ENCODE measurements at places on chromosomes 6 and 20.

DNA sequence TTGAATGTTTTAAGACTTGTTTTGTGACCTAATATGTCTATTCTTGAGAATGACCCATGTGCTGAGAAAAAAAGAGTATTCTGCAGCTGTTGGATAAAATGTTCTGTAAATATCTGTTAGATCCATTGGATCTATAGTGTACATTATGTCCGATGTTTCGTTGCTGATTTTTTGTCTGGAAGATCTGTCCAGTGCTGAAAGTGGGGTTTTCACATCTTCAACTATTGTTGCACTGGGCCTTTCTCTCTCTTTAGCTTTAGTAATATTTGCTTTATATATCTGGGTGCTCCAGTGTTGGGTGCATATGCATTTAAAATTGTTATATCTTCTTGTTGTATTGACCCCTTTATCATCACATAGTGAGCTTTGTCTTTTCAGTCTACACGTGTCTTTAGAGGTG lies 5.7 kb upstream of the SIRPB2 start:
- DNase-seq: no peak

GRCh38 chr6:107304421-107305025 lies 154.8 kb downstream of the PDSS2 start:
- no peak for DNase-seq

GRCh38 chr6:128487055-128487454 lies 33.3 kb downstream of the PTPRK start:
- DNase-seq: no peak

DNA sequence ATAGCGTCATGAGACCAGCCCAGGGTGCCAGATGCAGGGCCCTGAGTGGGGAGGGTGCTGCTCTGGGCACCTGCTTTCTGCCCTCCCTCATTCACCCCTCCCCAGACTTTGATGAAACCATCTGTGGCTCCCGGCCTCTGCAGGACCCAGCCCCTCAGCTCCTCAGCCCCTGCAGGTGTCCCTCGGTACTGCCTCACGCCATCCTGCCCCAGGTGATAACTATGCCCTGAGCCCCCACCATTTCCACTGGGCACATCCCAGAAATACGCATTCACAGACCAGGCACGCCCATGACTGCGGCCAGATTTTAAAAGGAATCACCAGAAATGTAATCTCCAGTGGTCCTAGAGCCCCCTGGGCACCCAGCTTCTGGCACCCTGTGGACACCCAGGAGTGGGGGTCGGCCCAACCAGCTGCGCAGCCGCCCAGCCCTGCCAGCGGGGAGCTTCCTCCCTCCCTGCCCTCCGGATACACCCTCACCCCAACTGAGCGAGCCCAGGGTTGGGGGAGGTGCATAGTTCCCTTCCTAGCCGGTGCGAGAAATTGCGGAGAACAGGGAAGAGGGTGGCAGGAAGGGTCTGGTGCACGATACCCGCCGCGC lies 615 bp upstream of the NTSR1 start:
- no peak for DNase-seq

GRCh38 chr6:16438718-16439591 lies 200.6 kb downstream of the GMPR start:
- DNase-seq: no peak

DNA sequence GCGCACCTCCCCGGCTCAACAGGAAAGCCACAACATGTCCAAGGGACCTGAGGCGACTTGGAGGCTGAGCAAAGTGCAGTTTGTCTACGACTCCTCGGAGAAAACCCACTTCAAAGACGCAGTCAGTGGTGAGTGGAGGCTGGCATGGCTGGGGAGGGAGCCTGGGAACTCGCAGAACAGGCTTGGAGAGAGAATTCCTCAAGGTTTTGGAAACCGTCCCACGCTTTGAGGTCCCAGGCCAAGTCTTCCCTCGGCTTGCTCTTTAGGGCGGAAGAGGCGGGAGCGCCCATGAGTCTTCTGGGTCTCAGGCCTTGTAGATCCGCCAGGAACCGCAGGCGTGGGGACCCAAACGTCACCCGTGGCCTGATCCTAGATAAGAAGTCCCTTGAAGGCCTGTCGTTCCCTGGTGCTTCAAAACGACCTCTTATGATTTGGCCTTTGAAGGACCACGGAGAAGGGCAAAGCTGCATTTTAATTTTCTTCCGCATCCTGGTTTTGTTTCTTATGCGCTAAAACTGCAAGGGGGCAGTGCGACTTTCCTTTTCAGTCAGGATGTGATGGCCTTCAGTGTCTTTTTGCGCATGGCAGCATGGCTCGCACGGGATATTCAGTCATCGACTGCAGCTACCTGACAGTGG lies 2.0 kb downstream of the LAMP5 start:
- no peak for DNase-seq

DNA sequence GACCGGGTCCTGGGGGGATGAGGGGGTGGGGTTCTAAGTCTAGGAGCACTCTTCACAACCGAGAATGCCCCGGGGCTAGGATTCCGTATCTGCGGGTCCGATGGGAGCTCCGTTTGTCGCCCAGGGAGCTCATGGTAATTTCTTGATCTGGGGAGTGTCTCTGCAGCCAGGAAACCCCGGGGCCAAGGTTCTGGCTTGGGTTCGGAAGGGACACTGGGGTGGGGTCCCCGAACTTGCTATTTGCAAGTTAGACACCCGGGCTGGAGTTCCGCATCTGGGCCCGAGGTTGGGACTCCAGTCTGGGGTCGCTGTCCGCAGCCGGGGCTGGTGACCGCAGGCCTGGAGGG lies 397 bp downstream of the PEDS1 start:
- no peak for DNase-seq

GRCh38 chr20:62606551-62607201 lies 35.6 kb upstream of the SLCO4A1 start:
- DNase-seq: no peak

GRCh38 chr6:53273370-53273769 lies 75.4 kb downstream of the ELOVL5 start:
- no peak for DNase-seq

- DNase-seq: no peak
These were observed 78.7 kb upstream of the IFNGR1 start for GRCh38 chr6:137297887-137298286.

- DNase-seq: no peak
These were observed 28.9 kb downstream of the FYN start for GRCh38 chr6:111844376-111844775.

DNA sequence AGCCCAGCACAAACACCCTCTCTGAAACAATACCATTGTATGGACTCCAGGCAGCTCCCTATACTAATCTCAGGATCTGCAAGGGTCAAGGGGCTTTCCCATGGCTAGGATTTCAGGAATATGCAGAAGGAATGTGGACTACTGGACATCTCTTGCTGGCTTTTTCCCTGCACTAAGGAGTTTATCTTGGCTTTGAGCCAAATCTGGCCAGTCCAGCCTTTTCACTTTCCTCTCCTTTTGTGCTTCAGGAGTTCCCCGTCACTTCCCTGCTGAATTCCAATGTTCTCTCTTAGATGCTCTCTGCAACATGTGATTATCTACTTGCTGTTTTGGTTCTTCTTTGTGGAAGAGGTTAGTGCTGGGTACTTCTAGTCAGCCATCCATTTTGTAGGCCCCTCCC lies 568.2 kb downstream of the HDGFL1 start:
- no peak for DNase-seq

DNA sequence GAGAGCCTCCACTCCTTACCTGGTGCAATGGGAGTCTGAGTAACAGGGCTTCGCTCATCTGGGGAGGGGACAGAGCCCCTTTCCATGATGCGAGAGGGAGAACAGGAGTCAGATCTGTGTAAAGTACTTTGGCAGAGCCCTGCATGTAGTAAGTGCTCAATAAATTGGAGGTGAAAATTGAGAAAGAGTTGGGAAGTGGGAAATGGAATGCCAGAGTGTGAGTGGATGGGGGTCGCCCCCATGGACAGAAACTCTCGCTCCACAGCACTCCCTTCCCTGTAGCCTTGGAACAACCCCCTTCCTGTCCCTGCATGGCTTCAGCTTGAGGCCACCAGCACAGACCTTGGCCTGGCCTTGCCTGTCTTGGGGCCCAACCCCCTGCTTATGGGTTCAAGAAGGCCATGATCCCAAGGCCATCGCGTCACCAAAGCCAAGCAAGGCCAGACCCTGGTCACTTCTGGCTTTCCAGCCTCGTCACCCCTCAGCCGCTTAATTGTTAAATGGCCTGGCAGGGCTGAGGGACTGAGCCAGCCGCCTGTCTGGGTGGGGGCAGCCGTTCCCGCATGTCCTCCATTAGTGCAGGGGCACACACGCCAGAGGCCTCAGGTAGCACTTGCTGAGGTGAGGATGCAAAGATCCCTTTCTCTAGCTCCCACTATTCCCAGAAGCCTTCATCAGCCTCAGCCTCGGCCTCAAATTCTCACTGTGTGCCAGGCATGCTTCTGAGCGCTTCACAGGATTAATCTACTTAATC lies 93.7 kb upstream of the PTPN1 start:
- DNase-seq: no peak

- DNase-seq: no peak
These were observed 236.7 kb downstream of the SOD2 start for GRCh38 chr6:159456349-159456748.

DNA sequence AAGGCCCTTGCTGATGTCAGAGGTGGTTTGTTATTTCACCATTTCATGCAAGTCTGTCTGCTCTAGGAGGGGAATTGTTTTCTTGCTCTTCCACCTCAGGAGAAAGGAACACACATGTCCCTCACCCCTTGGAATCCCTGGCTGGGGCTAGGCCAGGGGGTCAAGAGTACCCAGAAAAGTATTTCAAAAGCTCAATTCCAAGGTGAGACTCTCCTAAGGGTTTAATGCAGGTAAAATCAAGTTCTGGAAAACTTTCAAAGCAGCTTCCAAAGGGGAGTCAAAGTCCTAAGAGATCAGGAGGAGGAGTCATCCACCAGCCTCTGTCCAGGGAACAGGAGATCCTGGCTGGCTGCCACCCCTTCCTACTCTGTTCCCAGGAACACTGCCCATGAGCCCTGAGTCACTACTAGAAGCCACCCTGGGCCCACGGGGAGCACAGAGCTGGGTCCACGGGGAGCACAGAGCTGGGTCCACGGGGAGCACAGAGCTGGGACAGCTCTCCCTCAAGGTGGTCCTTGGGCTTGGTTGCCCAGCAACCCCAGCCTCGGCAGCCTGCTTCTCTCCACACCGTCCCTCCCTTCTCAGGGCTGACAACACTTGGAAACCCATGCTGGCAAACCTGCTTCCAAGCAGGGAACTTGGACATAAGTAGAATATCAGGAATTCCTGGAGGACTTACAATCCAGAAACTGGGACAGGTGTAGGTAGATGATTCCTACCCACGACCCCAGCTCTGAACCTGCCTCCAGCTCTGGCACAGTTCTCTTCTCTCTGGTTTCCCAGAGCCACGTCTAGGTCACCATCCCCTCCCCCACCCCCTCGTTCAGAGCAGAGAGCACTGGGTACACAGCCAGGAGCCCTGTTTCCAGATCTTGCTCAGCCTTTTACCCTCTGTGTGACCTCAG lies 35.3 kb upstream of the CDKN1A start:
- DNase-seq: no peak

DNA sequence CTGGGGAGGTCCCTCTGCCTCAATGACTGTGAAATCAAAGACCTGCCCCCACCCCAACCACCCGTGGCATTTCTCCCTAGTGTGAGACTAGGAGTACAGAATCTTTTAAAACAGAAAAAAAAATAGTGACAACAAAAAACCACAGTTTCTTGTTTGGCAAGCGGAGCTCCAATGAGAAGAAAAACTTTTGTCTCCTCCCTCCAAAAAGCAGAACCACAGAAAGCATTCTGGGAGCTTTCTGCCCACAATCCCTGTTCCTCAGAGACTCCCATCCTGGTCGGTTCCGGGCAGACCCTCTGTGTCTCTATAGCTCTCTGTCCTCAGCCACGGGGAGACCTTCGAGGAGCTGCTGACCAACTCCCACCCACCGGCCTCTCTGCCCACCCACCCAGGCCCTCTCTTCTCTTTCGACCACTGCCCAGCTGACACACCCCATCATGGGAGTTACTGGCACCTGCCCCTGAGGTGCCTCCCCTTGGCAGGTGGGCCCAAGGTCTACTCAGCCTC lies 4.9 kb downstream of the PREX1 start:
- no peak for DNase-seq

DNA sequence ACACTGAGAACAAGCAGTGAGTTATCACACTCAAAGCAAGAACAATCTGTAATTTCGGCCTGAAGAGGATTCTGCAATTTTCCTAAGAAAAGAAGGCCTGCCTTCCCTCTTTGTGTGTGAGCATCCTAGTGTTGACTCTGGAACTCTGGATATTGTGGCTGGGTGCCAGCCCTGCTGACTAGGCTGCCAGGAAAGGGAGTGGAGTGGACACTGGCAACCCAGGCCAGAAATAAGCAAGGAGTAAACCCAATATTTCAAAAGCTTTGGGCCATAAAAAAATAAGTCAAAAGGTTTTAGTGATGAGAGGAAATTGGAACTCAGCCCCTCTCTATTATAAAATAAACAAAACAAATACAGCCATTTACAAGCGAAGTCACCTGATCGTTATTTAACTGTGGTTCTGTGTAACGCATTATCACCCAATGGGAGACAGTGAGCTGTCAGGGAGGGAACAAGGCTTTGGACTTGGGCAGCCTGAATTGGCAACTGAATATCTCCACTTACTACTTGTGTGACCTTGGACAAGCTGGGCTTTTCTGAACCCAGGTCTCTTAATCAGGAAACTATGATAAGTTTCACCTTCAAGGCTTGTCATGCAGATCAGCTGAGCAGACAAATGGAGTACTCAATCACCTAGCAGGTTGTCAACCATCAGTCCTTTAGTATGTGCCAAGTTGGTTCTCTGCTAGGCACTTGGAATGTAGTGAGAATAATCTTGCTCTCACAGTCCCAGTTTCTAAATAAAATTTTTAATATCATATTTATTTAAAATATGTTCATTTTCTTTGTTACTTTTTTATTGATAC lies 196.2 kb downstream of the PAX1 start:
- DNase-seq: no peak
